ENCODE measurements at places on chromosomes 13 and 19. TPM values are rescaled to one million over a fixed set of nuclear protein-coding genes. Genes with fewer than 3 reads are reported as not detected.

Gene TTC9B
- not detected for total RNA-seq

Gene SOX1
- total RNA-seq = not detected

Gene KIR3DL2
- not detected for total RNA-seq

Gene ZNF835
- total RNA-seq = 0.04 TPM

Gene COX7A1
- 3.5 TPM for total RNA-seq

Gene SPRED3
- total RNA-seq = 0.56 TPM

Gene ATXN8OS
- not detected for total RNA-seq

Gene SIGLEC8
- not detected for total RNA-seq

Gene PINLYP
- 9.1 TPM for total RNA-seq

Gene SUGT1
- total RNA-seq = 33.0 TPM

Gene PLVAP
- total RNA-seq = 22.6 TPM

Gene PTGER1
- 0.44 TPM for total RNA-seq
